ENCODE measurements at places on chromosomes 1 and 21.

DNA sequence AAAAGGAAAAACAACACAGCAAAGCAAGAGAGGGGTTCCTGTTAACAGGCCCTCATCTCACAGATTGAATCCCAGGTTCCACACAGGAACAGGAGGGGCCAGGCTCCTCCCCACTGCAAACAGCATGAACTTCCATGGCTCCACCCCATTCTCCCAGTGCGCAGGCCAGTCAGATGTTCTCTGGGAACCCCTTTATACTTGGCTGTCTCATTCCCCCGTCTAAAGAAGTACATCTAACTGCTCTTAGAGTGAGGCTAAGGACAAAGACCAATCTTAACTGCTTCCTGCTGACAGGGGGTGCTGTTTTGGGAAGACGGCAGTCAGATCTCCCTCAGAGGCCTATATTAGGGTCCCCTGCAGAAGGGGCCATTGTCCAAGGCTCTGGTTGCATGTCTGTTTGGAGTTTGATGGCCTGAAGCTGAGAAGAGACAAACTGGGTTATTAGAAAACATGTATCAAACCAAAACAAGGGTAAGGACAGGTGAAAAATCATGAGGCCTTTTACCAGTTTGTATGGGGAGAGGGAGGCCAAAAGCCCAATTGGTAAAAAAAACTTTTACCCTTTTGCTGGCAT, 10.5 kb upstream of the NASP start:
- DNase-seq, result no peak

GRCh38 chr1:168428063-168428731, 115.6 kb downstream of the XCL2 start:
- DNase-seq, result no peak

DNA sequence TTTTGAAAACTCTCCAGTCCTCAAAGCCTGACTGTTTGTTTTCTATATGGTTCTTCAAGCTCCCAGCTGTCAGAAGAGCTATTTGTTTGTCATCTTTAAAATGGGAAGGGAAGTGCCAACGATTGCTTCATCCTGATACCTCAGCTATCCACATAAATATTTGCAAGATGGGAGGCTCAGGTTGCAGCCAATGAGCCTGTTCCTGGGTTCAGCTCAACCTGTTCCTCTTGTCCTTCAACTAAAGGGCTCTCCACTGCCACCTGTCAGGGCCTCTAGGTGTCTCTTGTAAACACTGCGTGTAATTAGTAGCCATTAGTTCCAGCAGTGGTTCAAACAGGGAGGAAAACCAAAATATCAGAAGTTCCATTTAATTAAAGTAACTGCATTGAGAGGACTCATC, 445.1 kb downstream of the AJAP1 start:
- no peak for DNase-seq

DNA sequence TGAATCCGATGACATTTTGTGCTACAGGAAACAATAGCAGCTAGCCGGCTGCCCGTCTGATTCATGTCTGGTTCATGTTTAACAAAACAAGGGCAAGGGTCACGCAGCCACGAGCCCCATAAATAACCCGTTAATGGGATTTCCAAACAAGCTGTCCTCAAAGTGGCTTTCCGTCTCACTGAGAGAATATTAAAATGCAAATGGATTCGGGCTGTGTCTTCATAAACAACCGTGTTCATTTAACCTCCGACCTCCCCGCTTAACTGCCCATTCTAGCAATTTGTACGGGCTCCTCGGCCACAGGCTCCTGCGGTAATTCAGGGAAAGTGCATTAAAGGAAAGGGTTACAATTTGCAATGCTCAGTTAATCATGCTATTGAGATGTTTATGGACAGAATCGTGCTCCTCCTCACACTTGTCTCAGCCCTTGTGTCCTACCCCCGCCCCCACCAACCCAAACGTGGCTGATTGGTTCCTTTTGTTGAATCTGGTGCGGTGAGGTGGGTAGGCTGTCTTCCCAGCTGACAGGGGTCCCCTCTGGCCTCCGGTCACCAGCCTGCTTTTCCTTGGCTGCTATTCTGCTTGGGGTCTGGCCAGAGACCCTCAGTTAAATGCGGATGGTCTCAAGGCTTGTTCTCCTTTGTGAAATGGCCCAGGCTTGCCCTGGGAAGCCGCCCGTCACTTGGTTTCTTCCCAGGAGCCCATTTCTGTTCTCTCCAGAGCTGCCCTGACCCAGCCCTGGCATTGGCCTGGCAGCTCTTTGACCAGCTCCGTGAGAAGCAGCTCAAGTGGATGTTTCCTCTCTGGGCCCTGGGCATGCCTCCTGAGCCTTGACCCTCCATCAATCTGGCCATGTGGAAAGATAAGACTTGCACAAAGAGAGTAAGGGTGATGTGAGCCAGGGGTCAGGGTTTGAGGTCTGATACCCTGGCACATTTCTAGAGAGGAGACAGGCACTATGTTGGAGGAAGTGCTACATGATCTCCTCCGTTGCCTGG, 200.7 kb upstream of the POU3F1 start:
- DNase-seq, result no peak

DNA sequence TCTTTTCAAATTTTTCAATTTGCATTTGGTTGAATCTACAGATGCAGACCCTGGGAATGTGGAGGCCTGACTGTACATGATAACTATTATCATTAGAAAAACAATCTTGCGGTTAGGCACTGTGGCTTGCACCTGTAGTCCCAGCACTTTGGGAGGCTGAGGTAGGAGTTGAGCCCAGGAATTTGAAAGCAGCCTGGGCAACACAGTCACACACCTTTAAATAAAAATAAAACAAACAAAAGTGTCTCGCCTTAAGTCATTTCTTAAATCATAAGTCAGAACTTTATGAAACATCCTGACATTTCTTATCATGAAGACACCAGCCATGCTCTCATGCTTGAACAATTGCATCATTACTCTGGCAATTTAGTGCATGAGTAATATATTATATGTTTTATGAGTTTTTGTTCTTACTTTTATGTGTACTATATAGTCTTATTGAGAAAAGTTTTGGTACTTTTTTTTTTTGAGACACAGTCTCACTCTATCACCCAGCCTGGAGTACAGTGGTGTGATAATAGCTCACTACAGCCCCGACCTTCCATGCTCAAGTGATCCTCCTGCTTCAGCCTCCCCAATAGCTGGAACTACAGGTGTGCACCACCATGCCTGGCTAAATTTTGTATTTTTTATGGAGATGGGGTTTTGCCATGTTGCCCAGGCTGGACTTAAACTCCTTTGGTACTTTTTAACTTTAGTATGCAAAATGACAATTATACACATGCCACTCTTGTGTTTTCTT, 7.8 kb downstream of the TBX19 start:
- no peak for DNase-seq
